Activated CD4-positive, alpha-beta T cell treated with anti-CD3 and anti-CD28 coated beads, Interleukin-2, amount 50 U/mL, for 4 hours (primary cell): ENCODE measurements at places on chromosomes 1 and 21.

DNA sequence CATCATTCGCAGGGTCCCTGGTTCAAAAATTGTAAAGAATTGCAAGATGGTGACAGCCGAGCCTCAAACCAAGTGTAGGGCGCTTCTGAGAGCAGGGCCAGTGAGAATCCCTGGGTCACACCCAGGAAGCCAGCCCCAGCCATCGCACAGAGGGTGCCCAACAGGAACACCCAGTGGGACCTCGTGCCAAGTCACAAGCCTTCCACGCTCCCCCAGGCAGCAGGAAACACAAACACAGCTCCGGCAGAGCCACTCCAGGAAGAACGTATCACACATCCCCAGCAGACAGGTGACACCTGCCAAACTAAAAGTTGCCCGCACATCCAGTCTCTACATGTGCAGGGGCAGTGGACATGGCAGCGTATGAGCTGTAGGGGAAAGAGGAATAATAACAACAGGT is 20.2 kb downstream of the DHRS3 start:
- no peak for DNase-seq

GRCh38 chr1:204225841-204226735 is 12.3 kb upstream of the GOLT1A start:
- DNase-seq: no peak

GRCh38 chr1:72932025-72932424 is 649.7 kb upstream of the NEGR1 start:
- no peak for DNase-seq

DNA sequence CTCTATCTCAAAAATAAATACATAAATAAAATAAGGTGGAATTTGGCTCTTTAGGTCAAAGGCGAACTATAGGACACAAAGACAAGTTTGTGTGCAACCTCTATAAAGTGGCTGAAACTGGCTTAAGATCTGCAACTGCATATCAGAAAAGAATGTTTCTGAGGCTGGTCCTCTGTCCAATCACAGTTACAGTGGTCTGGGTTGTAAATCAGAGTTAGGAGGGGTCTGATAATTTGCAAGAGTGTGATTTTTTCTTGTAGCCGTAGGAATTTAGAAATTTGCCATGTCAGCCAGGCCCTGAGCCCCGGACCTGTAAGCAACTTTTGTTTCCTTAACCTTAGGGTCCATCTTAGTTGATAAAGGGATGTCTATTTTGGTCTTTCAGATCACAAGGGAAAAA is 27.8 kb downstream of the CMPK1 start:
- DNase-seq: no peak

GRCh38 chr1:4468804-4469514 is 185.4 kb upstream of the AJAP1 start:
- DNase-seq: no peak

- no peak for DNase-seq
Observed at GRCh38 chr1:227747382-227747781, 12.1 kb downstream of the SNAP47 start.

- no peak for DNase-seq
Observed at GRCh38 chr1:65393347-65393746, 27.1 kb upstream of the LEPR start.

GRCh38 chr1:29711582-29712283 is 475.4 kb downstream of the PTPRU start:
- no peak for DNase-seq

DNA sequence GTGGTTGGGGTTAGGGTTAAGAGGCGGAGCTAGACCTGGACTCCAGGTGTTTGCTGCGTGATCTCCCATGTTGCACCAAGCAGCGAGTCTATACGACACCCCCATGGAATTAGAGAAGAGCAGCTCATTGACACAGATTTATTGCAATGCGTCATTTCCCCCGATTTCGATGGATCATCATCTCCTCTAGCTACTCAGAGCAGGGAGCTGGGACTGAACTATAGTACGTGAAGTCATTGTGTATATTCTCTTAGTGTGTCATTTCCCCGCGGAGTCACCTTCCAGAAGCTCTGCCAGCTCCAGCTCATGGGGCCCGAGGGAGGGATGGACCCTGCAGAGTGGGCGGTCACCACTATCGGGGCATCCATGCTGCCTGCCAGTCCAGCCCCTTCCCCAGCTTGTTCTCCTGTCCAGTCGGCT is 7.5 kb upstream of the C2CD2 start:
- DNase-seq: no peak

GRCh38 chr1:241330619-241331327 is 26.2 kb downstream of the RGS7 start:
- no peak for DNase-seq

- no peak for DNase-seq
Observed at GRCh38 chr1:6923955-6924881, 139.0 kb downstream of the CAMTA1 start.

DNA sequence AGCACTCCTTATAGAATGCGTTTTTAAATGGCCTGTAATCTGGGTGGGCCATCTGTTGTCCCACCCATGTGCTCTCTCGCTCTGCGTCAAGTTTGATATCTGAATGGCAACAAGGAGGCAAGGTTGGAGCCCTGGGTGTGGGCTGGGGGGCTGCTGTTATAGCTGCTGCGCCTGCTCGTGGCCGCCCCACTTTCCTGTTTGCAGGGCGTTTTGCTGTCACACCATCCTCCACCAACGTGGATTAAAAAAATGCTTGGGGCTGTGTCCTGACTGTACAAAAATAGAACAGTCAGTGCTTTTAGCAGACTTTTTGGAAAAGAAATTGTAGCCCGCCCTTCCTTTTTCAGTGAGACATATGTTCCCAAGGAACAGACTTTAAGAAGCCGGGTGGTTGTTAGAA is 25.4 kb downstream of the UMODL1 start:
- DNase-seq: no peak

DNA sequence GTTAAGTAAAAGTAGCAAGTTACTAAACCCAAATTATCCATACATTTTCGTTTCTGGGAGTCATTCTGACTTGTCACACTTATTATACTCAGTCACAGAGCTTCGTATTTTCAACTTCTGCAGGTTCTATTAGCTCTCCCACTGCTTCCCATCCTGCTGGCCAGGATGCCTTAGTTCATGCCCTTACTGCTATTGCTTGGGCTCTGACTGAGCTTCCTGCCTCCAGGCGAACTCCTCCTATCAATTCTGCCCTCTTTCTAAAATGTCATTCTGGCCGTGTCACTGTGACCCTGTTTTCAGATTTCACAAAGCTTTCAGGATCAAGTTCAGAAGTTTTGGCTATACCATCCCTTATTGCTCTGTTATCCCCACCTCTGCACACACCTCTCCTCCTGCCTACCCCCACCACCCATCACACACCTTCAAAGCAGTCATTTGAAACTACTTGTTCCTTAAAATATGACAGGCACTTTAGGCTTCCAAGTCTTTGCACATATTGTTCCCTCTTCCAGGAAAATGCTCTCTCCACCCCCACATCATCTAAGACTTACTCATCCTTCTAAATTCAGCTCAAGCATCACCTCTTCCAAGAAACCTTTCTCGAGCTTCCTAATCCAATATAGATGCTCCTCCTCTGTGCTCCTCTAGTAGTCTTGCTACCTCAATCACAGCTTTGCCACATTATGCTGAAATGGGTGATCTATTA is 278.0 kb downstream of the BRINP2 start:
- no peak for DNase-seq

DNA sequence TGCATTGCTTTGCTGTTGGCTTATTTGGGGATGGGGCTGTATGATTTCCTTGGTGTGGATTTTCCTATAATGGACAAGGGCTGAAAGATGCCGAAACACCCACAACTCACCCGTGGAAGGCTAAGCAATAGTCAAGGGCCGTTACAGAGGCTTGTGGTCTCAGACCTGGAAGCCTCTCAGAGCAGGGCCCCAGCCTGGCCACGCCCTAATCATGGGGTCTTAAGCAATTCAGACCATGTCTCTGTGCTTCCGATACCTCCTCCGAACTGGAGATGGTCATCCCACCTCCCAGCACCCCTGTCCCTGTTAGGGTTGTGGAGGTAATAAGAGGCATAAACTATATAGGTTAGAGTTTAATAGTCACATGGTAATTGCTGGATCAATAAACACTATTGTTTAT is 3.4 kb downstream of the ABCG1 start:
- DNase-seq: no peak

DNA sequence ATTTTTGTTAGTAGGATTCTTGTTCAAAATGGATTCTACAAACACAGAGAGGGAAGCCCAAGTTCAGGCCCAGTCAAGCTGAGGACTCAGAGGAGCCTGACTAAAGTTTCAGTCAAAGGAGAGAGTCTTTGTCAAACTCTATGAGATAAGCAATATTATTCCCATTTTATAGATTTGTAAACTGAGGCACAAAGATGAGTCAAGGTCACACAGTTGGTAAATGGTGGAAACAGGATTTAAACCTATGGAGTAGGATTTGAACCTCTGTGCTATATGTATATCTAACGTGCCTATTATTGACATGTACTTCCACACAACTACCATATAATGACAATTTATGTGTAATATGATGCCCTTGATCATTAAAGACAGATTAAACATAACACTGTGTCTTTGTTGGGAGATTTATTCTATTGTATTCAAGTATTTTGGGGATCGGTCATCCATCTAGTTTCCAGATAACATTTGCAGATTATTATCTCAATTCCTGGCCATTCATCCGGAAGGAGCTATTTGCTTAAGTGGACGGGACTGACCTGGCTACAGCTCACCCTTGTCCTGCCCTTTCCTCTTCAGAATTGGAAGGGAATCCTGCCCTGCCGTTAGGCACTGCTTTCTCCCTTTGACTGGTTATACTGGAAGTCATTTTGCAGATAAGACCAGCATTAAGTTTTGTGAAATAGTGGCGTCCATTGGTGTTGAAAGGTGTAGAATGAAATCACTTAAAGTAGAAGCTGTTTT is 86.1 kb upstream of the LMO4 start:
- DNase-seq: no peak

GRCh38 chr1:61770131-61770530 is 27.9 kb downstream of the PATJ start:
- DNase-seq: no peak

DNA sequence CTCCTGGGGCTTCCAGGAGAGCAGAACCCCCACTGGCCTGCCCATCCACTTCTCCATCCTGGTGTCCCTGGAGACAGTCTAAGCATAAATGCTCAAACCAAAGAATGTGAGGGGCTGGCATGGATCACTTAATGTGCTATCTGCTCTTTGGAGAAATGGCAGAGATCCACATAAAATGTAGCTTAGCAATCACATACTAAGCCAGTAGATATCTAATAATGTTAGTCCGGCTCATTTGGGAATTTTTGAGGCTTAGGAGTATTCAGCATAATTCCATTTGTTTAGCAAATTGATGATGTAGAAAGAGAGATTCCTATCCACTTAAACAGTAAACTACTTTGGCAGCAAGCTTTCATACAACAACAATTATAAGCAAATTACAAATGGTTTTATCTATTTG is 90.7 kb downstream of the TENT5C start:
- no peak for DNase-seq

GRCh38 chr1:224929335-224930237 is at the start of gene DNAH14:
Gene DNAH14 (plus strand): TSS chr1:224929675. CDS start chr1:224952703, 23,028 bp downstream.
- no peak for DNase-seq

DNA sequence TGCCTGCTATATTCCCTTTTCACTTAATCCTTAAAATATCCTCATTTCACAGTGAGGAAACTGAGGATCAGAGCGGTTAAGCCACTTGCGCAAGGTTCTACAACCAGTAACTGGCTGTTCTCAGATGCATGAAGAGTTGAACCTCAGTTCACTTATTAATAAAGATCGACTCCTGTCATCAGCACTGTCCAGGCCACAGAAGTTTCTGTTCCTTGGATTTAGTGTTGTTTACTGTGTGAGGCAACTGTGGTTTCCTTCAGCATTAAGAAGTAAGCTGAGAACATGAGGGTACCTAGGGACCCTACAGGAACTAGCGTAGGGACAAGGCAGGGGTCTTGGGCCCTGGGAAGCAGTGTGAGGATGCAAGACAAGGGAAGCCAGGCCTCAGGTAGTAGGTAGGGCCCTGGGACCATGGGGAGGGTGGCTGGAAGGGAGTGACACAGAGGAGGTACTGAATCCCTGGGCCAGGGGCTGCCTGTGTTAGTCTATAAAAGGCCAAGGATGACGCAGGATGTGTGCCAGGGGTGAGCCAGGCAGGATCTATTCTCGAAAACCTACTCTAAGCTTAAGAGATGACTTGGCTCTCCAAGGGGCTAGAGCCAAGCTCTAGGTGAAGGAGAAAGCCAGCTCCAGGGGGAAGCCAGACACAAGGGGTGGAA is 181.2 kb upstream of the CSF3R start:
- no peak for DNase-seq

GRCh38 chr1:93672069-93672468 is 9.6 kb downstream of the BCAR3 start:
- no peak for DNase-seq

- no peak for DNase-seq
Observed at GRCh38 chr1:161374373-161374772, 6.7 kb upstream of the CFAP126 start.

- DNase-seq: no peak
Observed at GRCh38 chr21:45580576-45581321, 38.5 kb upstream of the SLC19A1 start.

- no peak for DNase-seq
Observed at GRCh38 chr1:47888294-47888629, 108.9 kb downstream of the TRABD2B start.

- DNase-seq: no peak
Observed at GRCh38 chr1:175555266-175555665, 188.1 kb downstream of the TNR start.

DNA sequence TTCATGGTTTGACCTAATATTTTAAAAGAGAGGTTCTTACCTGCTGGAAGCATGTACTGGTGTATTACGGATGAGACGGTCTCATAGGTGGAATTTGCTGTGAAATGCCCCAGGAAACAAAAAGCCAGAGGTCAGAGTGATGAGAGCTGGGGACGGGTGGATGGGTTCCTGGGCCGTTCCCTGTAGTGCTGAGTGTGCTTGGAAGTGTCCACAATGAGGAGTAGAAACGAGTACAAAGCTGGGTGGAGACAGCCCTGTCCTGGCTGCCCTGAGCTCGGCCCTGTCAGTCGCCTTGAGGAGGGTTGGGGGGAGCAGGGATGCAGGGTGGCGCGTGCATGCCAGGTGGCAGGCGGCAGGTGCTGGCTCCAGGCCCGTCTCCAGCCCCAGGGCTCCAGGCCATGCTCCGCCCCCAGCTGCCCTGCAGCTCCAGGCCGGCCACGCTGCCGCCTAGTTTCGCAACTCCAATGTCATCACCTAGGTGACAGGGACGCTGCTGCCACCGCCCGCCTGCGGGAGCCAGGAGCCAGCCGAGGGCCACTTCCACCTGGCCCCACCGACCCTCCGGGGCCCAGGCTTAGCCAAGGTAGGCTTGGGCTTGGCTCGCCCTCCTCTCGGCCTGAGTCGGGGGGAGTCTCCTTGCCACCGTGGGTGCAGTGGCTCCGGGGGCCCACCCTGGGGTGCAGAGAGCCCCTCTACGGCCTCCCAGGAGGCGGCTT is 16.4 kb downstream of the TP73 start:
- no peak for DNase-seq
